ENCODE measurements at places on chromosomes 16 and 17.
A peak's percentile ranks its signal among the peaks of the same experiment; 100 is the strongest.

- H3K4me3 ChIP-seq = no peak overlapping the region
- no peak overlapping the region for H3K27ac ChIP-seq
- no peaks in the 10 kb centered on the region for H3K27me3 ChIP-seq
- no peaks in the 10 kb centered on the region for H3K36me3 ChIP-seq
- peaks cover 5% of the 10 kb centered on the region for H3K4me1 ChIP-seq
These were observed 160.6 kb upstream of the RPL38 start for GRCh38 chr17:74042744-74043486.

DNA sequence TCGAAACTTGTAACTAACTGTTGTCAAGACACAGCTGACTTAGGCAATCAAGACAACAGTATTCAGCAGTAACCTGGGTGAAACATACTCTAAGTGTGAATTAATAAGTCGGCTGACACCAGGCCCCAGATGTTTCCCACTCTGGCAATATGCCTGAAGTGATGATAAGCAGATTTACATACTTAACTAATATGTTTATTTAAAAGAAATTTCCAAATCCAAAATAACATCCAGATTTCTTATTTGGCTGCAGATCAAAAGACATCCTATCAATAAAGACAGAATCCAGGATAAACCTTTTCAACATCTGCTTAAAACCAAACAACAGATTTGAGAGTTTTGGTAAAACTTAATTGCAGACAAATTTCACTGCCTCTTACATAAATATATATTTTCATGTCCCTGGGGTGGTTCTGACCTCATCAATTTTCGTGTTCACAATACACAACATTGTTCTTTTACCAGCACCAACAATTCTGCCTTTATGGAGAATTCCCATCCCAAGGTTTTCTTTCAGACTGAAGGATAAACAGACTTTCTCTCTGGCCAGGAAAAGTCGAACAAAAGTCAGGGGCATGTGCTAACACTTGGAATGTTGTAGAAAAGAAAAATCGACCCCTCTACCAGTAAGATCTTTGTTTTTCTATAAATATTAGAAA is 45.1 kb upstream of the TOX3 start:
- no peak overlapping the region for H3K4me3 ChIP-seq
- no peaks in the 10 kb centered on the region for H3K4me1 ChIP-seq
- DNase-seq = no peak
- H3K27ac ChIP-seq = no peak overlapping the region

- no peak for DNase-seq
- H3K27ac ChIP-seq = no peak overlapping the region
- H3K4me1 ChIP-seq = no peaks in the 10 kb centered on the region
- H3K27me3 ChIP-seq = no peaks in the 10 kb centered on the region
- no peak overlapping the region for H3K4me3 ChIP-seq
These were observed 8.0 kb upstream of the VAT1L start for GRCh38 chr16:77780378-77780837.

DNA sequence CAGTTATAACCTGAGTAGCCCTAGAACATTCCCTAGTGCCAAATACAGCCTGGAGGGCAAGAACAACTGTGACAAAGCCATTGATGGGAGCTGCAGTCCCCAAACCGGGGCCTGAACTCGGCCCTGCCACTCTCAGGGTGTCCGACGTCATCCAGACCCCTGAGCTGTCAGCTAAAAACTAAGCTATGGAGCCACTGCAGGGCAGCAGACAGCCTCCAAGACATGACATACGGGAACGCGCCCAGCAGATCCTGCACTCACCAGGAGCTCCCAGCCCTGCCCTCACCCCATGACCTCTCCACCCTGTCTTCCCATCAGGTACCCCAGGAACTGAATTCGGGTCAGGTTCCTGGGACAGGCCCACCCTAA is 28.4 kb downstream of the KDM8 start:
- H3K36me3 ChIP-seq = no peaks in the 10 kb centered on the region
- H3K27me3 ChIP-seq = no peaks in the 10 kb centered on the region
- peaks cover 14% of the 10 kb centered on the region for H3K4me1 ChIP-seq
- H3K4me3 ChIP-seq = no peak overlapping the region
- no peak overlapping the region for H3K27ac ChIP-seq

GRCh38 chr17:50920041-50920410 is 53.9 kb upstream of the TOB1 start:
- no peaks in the 10 kb centered on the region for H3K27me3 ChIP-seq
- H3K4me1 ChIP-seq = peaks cover 52% of the 10 kb centered on the region
- no peak overlapping the region for H3K4me3 ChIP-seq
- DNase-seq = no peak

- H3K36me3 ChIP-seq = no peaks in the 10 kb centered on the region
- no peak for DNase-seq
- H3K4me1 ChIP-seq = no peaks in the 10 kb centered on the region
- H3K4me3 ChIP-seq = no peak overlapping the region
- H3K27ac ChIP-seq = no peak overlapping the region
These were observed 6.7 kb downstream of the NUPR1 start for GRCh38 chr16:28531777-28532744.

DNA sequence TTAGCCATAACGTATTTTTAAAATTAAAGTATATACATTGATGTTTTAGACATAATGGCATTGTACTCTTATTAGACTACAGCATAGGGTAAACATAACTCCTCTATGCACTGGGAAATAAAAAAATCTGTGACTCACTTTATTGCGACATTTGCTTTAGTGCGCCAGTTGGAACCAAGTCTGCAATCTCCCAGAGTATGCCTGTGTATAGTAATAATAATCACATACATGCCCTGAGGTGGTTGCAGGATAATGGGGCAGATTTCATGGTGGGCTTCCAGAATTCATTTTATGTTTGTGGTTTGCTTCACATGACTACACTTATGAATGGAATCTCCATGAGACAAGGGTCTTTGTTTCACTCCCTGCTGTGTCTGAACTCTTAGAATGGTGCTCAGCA is 66.9 kb upstream of the N4BP1 start:
- H3K4me1 ChIP-seq = no peaks in the 10 kb centered on the region
- no peak overlapping the region for H3K27ac ChIP-seq
- DNase-seq = no peak
- H3K27me3 ChIP-seq = no peaks in the 10 kb centered on the region
- H3K36me3 ChIP-seq = no peaks in the 10 kb centered on the region

DNA sequence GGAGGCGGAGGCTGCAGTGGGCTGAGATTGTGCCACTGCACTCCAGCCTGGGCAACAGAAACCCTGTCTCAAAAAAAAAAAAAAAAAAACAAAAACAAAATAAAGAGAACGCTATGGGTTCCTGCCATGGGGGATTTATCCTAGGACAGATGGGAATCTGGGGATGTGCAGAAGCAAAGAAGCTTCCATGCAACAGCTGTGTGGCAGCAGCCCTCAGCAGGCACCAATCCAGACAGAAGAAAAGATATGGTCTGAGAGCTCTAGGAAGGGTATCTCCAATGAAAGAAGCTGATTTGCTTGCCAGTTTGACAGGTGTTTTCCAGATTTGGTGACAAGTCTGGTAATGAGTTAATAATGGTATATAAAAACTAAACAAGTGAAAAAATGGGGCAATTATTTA is 11.6 kb downstream of the MYO19 start:
- H3K27ac ChIP-seq = no peak overlapping the region
- no peaks in the 10 kb centered on the region for H3K4me1 ChIP-seq
- no peak overlapping the region for H3K4me3 ChIP-seq
- DNase-seq = no peak

GRCh38 chr16:73883841-73884240 is 412.8 kb upstream of the PSMD7 start:
- H3K27ac ChIP-seq = no peak overlapping the region
- peaks cover 44% of the 10 kb centered on the region for H3K27me3 ChIP-seq
- H3K36me3 ChIP-seq = no peaks in the 10 kb centered on the region
- H3K4me1 ChIP-seq = no peaks in the 10 kb centered on the region
- no peak overlapping the region for H3K4me3 ChIP-seq

DNA sequence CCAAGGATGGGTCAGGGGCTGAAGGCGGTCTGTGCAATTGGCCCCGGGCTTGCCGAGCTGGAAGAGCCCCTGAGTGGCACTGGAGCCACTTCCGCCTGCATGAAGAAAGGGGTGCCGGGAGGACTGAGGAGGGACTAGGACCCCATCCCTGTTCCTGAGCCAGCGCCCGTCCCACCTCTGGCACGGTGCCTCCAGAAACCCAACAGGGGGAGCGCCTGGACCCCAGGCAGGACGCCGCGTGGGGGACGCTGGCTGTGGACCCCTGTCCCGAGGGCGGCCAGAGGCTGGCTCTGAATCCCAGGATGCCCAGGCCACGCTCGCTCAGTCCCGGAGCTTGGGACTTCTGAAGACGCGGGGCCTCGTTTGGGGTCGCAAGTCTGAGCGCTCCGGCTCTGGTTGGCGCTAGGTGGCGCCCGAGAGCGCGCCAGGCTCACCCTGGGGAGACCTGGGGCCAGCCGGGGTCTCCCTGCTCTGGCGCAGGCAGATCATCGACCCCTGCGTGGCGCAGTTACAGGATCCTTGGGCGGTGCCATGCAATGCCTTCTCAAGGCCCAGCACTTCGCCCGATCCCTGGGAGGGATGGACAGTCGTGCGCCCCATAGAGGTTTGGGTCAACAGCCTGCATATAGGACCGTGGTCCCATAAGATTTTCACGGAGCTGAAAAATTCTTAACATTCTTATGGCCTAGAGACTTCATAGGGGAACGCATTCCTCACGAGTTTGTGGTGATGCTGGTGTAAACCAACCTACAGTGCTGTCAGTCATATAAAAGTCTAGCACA is 58.5 kb upstream of the CREBBP start:
- no peak overlapping the region for H3K27ac ChIP-seq
- H3K4me3 ChIP-seq = peak overlapping the region; percentile 46
- no peaks in the 10 kb centered on the region for H3K36me3 ChIP-seq
- peak; percentile 74 for DNase-seq
- H3K4me1 ChIP-seq = peaks cover 9% of the 10 kb centered on the region
- H3K27me3 ChIP-seq = no peaks in the 10 kb centered on the region

DNA sequence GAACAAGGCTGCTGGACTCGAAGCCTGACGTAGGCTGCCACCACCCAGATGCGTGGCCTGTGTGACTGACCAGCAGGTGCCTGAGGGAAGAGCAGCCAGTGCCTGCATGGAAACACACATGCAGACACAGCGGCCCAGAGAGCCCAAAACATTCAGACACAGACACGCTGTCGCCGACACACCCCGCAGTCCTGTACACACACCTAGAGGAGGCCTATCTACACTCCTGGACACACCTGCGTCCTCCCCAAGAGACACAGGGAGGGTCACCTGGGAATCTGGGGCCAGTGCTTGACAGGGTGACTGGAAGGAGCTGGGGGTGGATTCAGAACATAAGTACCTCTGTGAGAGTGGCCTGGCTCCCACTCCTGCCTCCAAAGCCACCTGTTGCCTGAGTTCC is 6.1 kb upstream of the TSPOAP1 start:
- no peak for DNase-seq
- peaks cover 24% of the 10 kb centered on the region for H3K36me3 ChIP-seq
- peaks cover 82% of the 10 kb centered on the region for H3K4me1 ChIP-seq
- peak overlapping the region; percentile 96 for H3K27ac ChIP-seq
- no peaks in the 10 kb centered on the region for H3K27me3 ChIP-seq

DNA sequence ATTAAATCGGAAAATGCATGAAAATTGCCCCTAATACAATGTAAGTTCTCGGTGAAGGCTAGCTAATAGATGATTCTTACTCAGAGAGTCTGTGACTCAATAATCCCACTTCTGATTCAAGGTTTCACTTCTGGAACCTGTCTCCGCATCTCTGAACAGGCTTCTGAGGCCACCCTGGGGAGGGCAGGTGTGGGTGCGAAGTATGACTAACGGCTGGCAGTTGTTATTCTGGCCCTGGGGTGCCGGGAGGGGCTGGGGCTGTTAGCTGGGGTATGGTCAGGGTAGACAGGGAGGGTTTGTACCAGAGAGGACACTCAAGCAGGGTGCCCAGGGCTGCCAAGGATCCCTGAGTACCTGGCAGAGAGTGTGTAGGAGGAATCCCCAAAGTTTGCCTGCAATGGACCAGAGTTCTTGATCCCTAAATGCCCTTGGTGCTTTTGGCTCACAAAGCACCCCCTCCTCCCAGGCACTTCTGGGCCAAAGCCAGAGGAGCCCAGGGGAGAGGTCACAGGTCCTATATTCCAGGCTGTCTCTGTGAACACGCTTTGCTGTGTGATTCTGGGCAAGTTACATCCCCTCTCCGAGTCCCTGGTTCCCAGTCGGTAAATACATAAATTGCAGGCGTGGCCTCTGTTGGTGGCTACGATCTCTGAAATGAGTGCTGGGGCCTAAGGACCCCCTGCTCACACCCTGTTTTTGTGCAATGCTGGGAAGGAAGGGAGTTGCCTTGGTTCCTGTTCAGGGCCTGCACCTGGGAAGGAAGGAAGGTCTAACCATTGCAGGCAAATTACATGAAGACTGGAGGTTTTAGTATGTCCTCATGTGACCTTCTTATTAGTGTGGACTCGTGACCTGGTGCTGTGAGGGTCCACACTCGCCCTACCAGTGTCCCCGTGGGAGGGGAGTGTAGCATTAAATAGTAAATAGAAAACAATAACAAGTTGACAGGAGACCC is 49.9 kb upstream of the CPNE2 start:
- no peak overlapping the region for H3K4me3 ChIP-seq
- H3K27ac ChIP-seq = no peak overlapping the region
- DNase-seq = no peak
- peaks cover 40% of the 10 kb centered on the region for H3K4me1 ChIP-seq

DNA sequence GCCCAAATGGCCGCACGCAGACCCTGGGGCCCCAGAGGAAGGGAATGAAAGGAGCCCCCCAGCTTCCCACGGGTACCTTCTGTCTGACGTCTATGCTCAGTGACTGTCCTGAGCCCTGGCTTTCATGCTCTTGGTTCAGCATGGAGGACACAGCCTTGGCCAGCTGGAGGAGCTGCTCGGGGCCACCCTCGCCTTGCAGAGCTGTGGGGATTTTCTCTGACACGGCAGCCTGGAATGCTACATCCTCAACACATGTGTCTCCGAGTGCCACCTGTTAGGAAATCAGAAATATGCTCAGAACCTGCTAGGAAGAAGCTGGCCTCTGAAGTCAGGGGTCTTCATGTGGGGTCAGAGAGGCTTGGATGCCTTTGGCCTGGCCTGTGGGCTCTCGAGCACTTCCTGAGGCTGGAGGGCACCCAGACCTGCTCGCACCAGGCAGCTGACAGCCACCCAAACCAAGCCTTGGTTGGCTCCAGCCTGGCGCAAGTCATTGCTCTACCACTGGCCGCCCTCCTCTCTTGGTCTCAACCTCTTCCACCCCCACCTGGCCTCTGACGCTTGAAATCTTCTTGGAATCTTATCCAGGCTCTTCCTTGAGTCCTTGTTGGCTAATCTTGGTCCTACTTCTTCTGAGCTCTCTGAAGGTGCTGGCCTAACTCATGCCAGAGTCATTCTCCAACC is 63.7 kb upstream of the BCO1 start:
- H3K27me3 ChIP-seq = peaks cover 10% of the 10 kb centered on the region
- no peak overlapping the region for H3K27ac ChIP-seq
- no peak overlapping the region for H3K4me3 ChIP-seq
- H3K36me3 ChIP-seq = no peaks in the 10 kb centered on the region

- no peak for DNase-seq
- H3K4me3 ChIP-seq = no peak overlapping the region
- H3K27me3 ChIP-seq = no peaks in the 10 kb centered on the region
- H3K4me1 ChIP-seq = no peaks in the 10 kb centered on the region
- H3K36me3 ChIP-seq = peaks cover 47% of the 10 kb centered on the region
These were observed 7.4 kb downstream of the ACD start for GRCh38 chr16:67652578-67653127.

- H3K4me1 ChIP-seq = no peaks in the 10 kb centered on the region
- H3K36me3 ChIP-seq = no peaks in the 10 kb centered on the region
- no peak for DNase-seq
- no peak overlapping the region for H3K4me3 ChIP-seq
- no peaks in the 10 kb centered on the region for H3K27me3 ChIP-seq
- no peak overlapping the region for H3K27ac ChIP-seq
These were observed 50.8 kb upstream of the ACSM2B start for GRCh38 chr16:20626966-20627365.

GRCh38 chr17:1566505-1567199 is 4.1 kb upstream of the PITPNA start:
- no peaks in the 10 kb centered on the region for H3K27me3 ChIP-seq
- DNase-seq = peak; percentile 44
- H3K4me1 ChIP-seq = peaks cover 12% of the 10 kb centered on the region
- peak overlapping the region; percentile 16 for H3K4me3 ChIP-seq
- no peak overlapping the region for H3K27ac ChIP-seq

All from common myeloid progenitor, CD34-positive (primary cell).